Mesothelial cell of epicardium (in vitro differentiated cells): ENCODE measurements at places on chromosomes 6 and 20.

- DNase-seq: no peak
- H3K4me3 ChIP-seq: no peak overlapping the region
- no peaks in the 10 kb centered on the region for H3K27me3 ChIP-seq
- no peak overlapping the region for H3K27ac ChIP-seq
These were observed 125.7 kb upstream of the EDN1 start for GRCh38 chr6:12164508-12164770.

- H3K27me3 ChIP-seq: peaks cover 88% of the 10 kb centered on the region
- H3K4me1 ChIP-seq: peaks cover 7% of the 10 kb centered on the region
- H3K27ac ChIP-seq: no peak overlapping the region
- H3K36me3 ChIP-seq: no peaks in the 10 kb centered on the region
- no peak for DNase-seq
These were observed 2.5 kb downstream of the RIMS1 start for GRCh38 chr6:71888756-71889340.

DNA sequence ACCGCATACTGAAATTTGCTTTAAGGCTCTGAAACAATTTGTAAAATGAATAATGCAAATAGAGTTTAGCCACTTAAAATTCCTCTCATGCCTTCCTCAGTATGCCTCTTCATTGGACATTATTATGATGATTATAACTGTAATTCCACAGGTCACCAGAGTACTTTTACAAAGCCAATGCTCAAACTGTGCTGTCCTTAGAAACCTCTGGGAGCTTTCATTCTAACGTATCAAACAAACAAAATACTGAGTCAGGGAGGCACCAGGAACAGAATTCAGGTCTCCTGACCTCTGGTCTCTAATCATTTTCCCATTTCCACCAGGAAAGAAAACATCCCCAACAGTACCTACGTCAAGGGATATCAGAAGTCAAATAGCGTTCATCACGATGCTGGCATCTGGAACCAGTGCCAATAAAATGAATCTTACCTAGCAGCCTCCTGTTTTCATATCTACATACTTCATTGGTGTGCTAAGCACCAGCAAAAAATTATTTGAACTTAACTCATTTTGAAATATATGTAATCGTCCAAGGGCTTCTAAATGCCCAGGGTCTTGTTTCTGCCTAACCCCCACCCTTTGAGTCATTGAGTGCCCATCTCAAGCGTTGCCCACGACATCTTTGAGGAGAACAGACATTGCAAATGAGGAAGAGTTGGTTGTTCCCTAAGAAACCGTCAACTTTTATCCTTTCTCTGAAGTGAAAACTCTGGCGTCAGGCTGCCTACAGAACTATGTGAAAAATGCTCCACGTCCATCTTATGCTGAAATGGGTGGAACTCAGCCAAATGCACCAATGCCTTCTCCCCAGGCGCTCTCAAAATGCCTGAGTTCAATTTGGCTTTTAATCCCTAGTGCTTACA lies 37.9 kb downstream of the NEDD9 start:
- no peak for DNase-seq
- peaks cover 42% of the 10 kb centered on the region for H3K36me3 ChIP-seq
- H3K4me3 ChIP-seq: peak overlapping the region; percentile 0
- peak overlapping the region; percentile 95 for H3K27ac ChIP-seq
- no peaks in the 10 kb centered on the region for H3K27me3 ChIP-seq

DNA sequence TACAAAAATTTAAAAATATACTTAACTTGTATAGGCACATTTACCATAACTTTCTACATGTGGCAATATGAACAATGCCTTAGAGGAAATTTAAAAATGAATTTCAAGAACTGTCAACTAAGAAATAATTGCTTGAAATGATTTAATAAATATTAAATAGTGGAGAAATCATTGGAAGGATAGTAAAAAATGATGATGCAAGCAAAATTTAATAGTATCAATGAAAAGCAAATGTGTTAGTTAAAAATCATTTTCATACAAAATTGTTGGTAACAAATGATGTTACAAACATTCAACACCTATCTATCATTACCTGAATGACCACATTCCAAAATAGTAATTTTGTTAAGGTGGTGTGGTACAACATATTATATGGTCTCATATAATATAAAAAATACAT lies 331.0 kb downstream of the HAO1 start:
- H3K36me3 ChIP-seq: no peaks in the 10 kb centered on the region
- DNase-seq: no peak
- H3K27ac ChIP-seq: no peak overlapping the region
- no peak overlapping the region for H3K4me3 ChIP-seq

- peaks cover 2% of the 10 kb centered on the region for H3K36me3 ChIP-seq
- H3K4me1 ChIP-seq: peaks cover 9% of the 10 kb centered on the region
- DNase-seq: no peak
- no peak overlapping the region for H3K4me3 ChIP-seq
These were observed 1326.3 kb upstream of the GJE1 start for GRCh38 chr6:140806431-140806830.

GRCh38 chr6:21438237-21438985 lies 155.1 kb upstream of the SOX4 start:
- no peaks in the 10 kb centered on the region for H3K36me3 ChIP-seq
- H3K4me1 ChIP-seq: peaks cover 9% of the 10 kb centered on the region

GRCh38 chr20:3659492-3660261 lies 3.5 kb downstream of the GFRA4 start:
- peaks cover 9% of the 10 kb centered on the region for H3K4me1 ChIP-seq
- DNase-seq: no peak
- peak overlapping the region; percentile 28 for H3K4me3 ChIP-seq
- H3K27me3 ChIP-seq: peaks cover 48% of the 10 kb centered on the region

- peak overlapping the region; percentile 16 for H3K4me3 ChIP-seq
- H3K27ac ChIP-seq: peak overlapping the region; percentile 70
- peaks cover 41% of the 10 kb centered on the region for H3K4me1 ChIP-seq
- H3K36me3 ChIP-seq: peaks cover 2% of the 10 kb centered on the region
- no peaks in the 10 kb centered on the region for H3K27me3 ChIP-seq
- no peak for DNase-seq
These were observed 95.7 kb downstream of the SHLD1 start for GRCh38 chr20:5845681-5846615.

DNA sequence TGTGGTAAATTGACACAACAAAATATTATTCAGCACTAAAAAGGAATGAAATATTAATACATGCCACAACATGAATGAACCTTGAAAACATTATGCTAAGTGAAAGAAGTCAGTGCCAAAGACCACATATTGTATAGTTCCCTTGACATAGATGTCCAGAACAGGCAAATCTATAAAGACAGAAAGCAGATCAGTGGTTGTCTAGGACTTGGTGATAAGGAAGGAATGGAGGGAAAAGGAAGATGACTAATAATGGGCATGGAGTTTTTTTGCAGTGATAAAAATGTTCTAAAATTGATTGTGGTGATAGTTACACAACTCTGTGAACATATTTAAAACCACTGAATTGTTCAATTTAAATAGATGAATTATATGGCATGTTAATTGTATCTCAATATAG lies 32.5 kb downstream of the TBX18 start:
- H3K27ac ChIP-seq: no peak overlapping the region
- peaks cover 3% of the 10 kb centered on the region for H3K27me3 ChIP-seq
- H3K36me3 ChIP-seq: peaks cover 2% of the 10 kb centered on the region
- no peaks in the 10 kb centered on the region for H3K4me1 ChIP-seq

GRCh38 chr6:67640484-67640883 lies 994.6 kb upstream of the ADGRB3 start:
- no peak for DNase-seq
- no peaks in the 10 kb centered on the region for H3K36me3 ChIP-seq
- no peaks in the 10 kb centered on the region for H3K27me3 ChIP-seq
- H3K4me1 ChIP-seq: no peaks in the 10 kb centered on the region
- no peak overlapping the region for H3K27ac ChIP-seq

- no peaks in the 10 kb centered on the region for H3K4me1 ChIP-seq
- H3K36me3 ChIP-seq: peaks cover 50% of the 10 kb centered on the region
- no peaks in the 10 kb centered on the region for H3K27me3 ChIP-seq
- no peak overlapping the region for H3K4me3 ChIP-seq
These were observed 45.6 kb upstream of the SLC22A1 start for GRCh38 chr6:160076009-160076408.

- no peak for DNase-seq
- H3K36me3 ChIP-seq: no peaks in the 10 kb centered on the region
- H3K4me3 ChIP-seq: no peak overlapping the region
- H3K27me3 ChIP-seq: no peaks in the 10 kb centered on the region
- peaks cover 18% of the 10 kb centered on the region for H3K4me1 ChIP-seq
These were observed 79.9 kb downstream of the GCLC start for GRCh38 chr6:53464927-53465460.

DNA sequence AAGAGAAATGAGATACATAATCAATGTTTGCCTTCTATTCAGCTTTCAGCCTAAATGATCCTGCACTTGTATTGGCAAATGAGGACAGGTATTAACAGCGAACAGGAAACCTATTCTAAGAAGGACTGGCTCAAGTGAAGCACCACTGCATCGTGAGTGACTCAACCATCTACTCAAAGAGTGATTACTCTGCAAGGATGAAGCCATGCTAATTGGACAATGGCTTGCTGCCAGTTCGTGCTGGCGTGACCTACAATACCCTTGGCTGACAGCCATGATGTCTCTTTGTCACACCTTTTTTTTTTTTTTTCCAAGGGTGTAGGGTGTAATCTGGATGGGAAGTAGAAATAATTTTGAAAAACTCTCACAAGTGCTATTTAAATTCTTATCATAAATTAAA lies 104.9 kb downstream of the GJA10 start:
- H3K36me3 ChIP-seq: peaks cover 13% of the 10 kb centered on the region
- no peak overlapping the region for H3K4me3 ChIP-seq
- H3K27ac ChIP-seq: no peak overlapping the region
- H3K4me1 ChIP-seq: peaks cover 12% of the 10 kb centered on the region
- H3K27me3 ChIP-seq: no peaks in the 10 kb centered on the region
- DNase-seq: no peak
